Astrocyte of the hippocampus (primary cell): ENCODE measurements at places on chromosomes 5 and 9.

DNA sequence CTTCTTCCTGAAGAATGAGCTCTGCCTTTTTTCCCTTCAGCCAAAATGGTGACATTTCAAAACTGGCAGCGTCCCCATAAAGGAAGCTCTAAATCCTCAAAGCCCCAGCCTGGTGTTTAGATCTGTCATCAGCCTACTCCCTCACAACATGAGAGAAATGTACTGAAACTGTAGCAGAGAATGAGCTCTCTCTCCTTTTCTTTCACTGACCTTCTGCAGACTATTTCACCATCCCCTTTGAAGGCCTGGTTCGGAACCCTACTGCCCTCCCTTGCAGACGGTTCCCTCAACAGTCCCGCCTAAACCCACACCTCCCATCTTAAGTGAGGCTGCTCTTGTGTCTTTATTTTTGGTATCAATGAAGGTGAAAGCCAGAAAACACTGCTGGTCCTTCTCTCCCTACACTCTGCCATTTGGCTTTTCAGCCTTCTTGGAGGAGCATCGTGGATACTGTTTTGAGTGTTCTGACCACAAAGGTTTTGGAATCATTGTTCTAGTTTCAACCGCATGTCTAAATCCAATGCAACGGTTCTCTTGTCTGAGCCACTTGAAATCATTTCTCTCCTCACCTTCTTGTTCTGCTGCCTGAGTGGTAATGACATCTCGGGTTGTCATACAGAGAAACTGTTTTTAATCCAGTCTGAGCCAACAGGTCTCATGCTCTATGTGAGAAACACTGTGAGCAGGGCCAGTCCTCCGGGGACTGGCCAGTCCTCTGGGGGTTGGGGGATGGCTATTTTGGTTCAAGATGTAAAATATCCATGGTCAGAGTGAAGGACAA is 39.0 kb downstream of the ITK start:
- DNase-seq: no peak

GRCh38 chr5:97501965-97502305 is 318.9 kb upstream of the RIOK2 start:
- DNase-seq: peak; percentile 62

- no peak for DNase-seq
Observed at GRCh38 chr5:135192351-135192750, 158.3 kb upstream of the PITX1 start.

GRCh38 chr5:10672146-10673016 is 88.7 kb downstream of the DAP start:
- no peak for DNase-seq

- no peak for DNase-seq
Observed at GRCh38 chr5:35026280-35026840, 21.4 kb downstream of the AGXT2 start.

- peak; percentile 69 for DNase-seq
Observed at GRCh38 chr5:73327908-73328455, 120.6 kb downstream of the FOXD1 start.

DNA sequence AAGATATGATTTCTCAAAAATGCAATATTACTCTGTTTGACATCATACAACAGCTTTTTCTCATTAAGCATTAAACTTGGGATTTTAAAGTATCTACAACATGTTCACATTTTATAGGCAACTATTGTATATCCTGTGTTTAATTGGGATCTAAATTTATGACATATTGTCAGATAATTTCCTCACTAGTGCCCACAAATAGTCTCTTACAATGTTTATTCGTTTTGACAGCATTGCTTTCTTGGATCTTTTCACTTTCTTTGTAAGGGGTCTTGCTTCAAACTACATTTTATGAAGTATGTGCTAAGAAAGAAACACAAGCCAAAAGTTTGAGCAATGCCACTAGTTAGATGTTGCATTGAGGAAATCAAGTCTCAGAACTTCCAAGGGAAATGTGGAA is 285.1 kb downstream of the TMEM167A start:
- no peak for DNase-seq

DNA sequence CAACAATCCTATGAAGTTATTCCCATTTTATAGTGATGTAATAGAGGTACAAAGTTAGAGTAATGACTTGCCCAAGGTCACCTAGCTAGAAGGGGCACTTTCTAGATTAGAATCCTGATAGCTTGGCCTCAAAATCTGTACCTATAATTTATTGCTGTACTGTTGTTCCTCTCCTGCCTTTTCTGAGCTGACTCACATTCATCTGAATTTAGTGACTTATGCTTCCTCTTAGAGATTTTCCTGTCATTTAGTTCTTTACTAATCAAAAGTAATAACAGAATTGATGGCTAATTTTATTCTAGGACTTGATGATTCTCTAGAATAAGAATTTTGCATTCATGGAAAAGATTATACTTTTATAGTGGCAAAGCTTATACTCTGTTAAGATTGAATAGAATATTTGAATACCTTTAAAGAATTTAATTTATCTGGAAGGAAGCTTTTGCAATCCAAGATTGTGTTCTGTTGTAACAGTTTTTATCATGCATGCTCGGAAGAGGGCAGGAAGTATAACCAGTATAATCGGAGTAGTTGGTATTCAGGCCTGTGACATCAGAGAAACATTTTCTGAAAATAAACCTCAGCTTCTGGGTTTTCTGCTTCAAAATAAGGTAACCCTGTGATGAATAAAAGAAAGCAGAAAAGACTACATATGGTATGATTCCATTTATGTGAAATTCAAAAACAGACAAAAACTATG is 21.3 kb downstream of the CYSTM1 start:
- no peak for DNase-seq

- peak; percentile 77 for DNase-seq
Observed at GRCh38 chr9:69757996-69758675, 1.7 kb downstream of the PTAR1 start.

DNA sequence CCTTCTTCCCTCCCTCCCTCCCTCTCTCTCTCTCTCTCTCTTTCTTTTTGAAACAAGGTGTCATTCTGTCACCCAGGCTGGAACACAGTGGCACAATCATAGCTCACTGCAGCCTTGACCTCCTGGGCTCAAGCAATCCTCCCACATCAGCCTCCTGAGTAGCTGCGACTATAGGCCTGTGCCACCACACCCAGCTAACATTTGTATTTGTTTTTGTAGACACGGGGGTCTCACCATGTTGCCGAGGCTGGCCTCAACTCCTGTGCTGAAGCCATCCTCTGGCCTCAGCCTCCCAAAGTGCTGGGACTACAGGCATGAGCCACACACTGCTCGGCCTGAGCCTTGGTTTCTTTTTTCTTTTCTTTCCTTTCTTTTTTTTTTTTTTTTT is 45.8 kb downstream of the PLPP7 start:
- DNase-seq: no peak

DNA sequence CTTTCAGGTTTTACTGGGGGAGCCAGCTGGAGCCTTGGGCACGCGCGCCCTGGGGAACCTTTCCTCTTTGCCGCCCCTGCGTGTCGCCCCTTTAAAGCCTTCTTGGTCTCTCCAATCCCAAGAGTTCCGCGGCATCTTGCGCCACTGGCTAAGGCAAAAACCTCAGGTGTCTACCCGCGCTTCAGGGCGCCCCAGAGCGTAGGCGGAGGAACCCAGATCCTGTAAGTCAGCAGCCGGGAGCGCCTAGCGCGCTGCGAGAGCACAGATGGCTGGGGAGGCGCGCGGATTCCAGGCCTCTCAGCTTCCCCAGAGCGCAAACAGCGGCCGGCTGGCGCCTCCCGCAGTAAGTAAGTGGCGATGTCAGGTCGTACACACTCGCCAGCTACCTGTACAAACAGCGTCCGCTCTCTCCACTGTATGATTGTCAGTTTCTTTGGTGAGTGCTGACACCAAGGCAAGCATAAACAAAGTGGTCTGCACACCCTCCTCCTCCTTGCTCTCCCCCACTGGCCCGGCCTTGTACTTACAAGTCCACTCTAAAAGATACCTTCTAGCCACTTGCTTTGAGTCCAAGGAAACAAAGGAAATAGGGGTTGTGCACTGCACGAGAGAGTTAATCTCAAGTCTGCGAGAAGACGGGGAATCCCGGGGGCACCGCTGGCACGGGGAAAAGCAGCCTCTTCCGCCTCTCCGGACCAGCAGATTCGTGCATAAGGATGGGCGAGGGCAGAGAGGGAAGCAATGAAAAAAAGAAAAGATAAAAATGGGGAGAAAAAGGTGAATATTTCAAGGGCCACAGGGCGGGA is 2.9 kb downstream of the HTR1A start:
- DNase-seq: peak; percentile 68

DNA sequence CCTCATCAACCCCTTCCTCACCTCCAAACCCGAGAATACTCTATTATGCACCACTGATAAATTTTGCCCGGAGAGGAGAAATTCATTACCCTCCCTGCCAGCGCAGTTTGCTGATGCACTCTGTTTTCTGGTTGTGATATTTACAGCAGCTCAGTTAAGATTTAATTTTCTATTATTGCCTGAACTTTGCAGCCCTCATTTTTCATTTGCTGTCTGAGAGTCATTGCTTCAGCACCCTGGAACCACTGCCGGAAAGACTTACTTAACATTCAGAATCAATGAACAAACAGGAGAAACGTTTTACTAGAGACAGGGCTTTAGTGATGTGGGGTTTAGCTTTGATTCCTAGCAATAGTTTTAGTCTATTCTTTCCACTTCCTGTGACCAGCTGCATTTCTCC is 56.7 kb upstream of the MAMDC2 start:
- no peak for DNase-seq

- no peak for DNase-seq
Observed at GRCh38 chr9:100729336-100729895, 151.5 kb downstream of the CAVIN4 start.

DNA sequence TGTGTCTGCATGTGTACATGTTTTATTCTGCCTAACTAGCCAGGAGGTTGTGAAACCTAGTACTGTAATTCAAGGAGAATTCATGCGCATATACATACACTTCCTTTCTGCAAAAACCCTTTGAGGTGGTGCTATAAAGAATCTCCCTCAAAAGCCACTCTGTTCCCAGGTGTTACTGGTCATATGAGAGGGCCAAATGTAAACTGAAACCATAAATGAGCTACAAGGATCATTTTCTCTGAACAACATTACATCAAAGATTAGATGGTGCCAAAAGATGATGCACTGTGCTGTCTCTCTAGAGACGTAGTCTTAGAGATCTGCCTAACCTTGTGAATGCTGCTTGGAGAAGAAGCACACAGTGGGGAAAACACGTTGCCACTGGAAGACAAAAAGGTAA is 15.7 kb downstream of the NREP start:
- DNase-seq: no peak

- no peak for DNase-seq
Observed at GRCh38 chr5:132714456-132715307, 22.7 kb downstream of the KIF3A start.

- DNase-seq: no peak
Observed at GRCh38 chr9:97903177-97903576, 19.1 kb downstream of the TRMO start.

GRCh38 chr5:72046106-72046505 is 61.2 kb upstream of the MAP1B start:
- no peak for DNase-seq

DNA sequence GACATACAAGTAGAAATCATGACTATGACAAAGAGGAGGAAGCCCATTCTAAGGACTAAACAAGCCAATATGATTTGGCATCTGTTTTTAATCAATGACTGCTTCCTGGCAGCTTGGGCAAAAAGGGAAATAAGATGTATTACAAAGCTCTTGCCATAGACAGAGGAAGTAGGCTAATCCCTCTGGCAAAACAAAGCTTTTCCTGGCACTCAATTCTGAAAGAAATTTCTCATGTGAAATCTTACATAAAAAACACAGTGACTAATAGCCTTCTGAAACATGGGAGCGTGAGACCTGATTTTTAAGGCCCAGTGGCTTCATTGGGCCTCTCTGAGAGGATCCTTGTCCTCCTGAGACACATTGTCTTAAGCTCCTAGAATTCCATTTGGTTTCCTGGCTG is 93.6 kb downstream of the COL23A1 start:
- no peak for DNase-seq

DNA sequence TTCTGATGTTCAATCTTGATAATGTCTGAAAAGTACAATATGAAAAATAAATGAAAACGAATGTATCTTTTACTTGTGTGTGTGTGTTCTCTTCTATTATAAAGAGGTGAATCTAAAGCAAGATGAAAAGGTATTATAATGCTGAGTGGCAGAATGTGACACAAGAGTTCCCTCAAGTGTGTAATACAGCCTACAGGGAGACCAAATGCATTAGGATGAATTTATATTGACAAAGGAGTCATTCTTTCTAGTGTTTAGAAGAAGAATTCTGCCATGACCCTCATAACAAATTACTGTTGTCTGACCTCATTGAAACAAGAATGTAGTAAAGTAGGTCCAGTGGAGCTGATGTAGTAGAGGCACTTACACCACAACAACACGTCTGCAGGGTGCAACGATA is 1119.0 kb upstream of the CDH10 start:
- no peak for DNase-seq

DNA sequence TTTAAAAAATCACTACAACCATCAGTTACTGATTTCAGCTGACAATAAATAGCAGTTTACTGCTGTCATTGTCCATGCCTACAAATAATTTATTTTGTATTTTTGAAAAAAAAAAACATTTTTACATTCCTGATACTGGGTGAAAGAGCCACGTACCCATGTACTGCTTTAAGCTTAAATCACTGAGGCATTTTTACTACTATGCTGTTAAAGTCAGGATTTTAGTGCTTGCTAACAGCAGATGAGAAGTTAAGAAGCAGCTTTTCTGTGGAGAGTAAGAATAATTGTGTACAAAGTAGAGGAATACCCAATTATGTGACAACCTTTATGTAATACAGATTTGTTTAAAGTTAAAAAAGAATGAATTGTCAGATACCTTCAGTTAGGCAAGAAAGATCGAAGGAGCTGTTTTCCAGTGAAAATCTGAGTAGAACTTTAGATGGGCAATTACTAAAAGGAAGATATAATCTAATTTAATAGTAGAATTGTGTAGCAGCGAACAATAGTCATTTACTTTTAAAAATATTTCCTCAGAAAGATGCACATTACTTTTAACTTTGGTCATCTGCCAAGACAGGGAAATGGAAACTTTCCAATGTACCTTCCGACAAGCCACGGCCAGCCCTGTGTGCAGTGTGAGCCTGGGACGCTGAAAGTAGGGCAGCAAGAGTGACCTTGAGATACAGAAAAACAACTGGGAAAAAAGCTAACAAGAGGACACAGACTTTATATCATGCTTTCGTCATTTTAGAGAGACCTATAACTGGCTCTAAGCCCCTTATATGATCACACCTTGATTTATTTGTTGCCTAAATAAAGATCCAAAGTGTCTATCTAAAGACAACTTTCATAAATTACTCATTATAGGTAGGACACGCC is 39.9 kb downstream of the RHOBTB3 start:
- DNase-seq: no peak

- DNase-seq: no peak
Observed at GRCh38 chr9:98570663-98571440, 137.9 kb downstream of the GABBR2 start.

- DNase-seq: no peak
Observed at GRCh38 chr5:60520451-60521227, 179.3 kb downstream of the DEPDC1B start.

GRCh38 chr9:38082446-38083287 is 13.6 kb upstream of the SHB start:
- no peak for DNase-seq

DNA sequence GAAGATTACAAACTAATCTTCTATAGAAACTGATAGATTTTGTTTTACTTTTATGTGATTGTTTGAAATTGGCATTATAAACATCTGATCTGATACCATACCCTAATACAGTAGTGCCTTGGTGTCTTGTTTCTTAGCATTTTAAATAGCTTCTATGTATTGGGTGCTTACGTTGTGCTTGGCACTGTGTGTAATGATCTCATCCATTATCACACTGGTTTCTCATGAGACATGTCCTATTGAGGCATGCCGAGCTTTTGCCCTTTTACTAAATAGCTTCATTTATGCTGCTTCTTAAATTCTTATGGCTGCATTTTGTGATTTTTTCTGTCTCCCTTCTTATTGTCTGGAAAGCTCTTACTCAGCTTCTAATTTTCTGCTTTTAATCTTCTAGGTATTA is 48.2 kb upstream of the TLR4 start:
- peak; percentile 58 for DNase-seq
